ENCODE measurements at places on chromosomes 6 and 20.

GRCh38 chr6:20696676-20697075 lies 162.4 kb downstream of the CDKAL1 start:
- no peak for DNase-seq

DNA sequence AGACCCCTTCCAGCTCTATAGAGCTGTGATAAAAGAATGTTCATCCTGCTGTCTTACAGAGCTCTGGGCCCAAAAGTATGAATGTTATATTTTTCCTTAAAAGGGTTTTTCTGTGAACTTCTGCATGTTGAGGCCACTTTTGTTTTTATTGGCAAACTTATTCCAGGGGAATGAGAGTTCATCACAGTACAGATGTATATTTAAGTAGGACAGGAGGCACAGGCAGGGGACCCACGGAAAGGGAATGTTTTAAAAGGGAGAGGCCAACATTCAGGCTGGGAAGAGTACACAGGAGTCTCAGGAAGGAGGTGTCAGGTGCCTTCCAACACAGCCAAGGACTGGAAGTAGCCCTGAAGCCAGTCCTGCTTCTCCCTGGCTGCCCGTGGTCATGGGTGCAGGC lies 148.4 kb downstream of the EYA2 start:
- no peak for DNase-seq

DNA sequence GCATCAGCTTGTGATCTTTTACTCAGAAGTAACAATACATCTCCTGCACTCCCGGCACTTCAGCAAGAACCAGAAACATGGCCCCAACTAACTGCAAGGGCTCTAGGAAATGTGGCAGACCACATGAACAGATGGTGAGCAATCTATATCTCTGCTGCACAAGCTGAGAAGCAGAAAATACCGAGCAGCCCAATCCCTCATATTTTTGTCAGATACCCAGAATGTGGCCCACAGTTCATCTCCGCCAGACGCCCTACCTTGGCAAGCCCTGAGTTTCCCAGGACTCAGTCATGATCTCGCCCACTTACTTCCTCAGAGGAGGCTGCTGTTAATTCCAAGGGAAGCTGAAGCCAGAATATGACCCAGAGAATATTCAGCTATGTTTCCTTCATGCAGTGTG lies 63.1 kb upstream of the PHACTR1 start:
- no peak for DNase-seq

- no peak for DNase-seq
These were observed 60.9 kb downstream of the SAMD3 start for GRCh38 chr6:130161683-130162404.

DNA sequence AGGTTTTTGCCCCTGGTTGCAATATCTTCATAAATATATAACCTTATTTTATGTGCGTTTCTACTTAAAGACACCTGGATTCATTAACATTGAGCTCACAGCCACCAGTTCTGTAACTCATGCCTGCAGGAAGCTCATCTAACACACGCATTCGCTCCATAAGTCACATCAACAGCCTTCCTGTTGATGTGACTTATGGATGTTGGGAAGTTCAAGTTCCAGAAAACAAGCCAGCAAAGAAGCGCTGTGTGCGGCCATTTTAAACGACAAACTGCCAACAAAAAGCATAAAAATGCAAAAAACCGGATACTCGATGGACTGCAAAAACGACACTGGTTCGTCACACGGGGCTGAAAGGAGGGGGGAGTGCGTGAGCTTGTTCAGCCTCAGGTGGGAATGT lies 77.9 kb upstream of the NFATC2 start:
- no peak for DNase-seq

- DNase-seq, result peak; percentile 35
These were observed 130.2 kb upstream of the AKIRIN2 start for GRCh38 chr6:87832025-87832825.

DNA sequence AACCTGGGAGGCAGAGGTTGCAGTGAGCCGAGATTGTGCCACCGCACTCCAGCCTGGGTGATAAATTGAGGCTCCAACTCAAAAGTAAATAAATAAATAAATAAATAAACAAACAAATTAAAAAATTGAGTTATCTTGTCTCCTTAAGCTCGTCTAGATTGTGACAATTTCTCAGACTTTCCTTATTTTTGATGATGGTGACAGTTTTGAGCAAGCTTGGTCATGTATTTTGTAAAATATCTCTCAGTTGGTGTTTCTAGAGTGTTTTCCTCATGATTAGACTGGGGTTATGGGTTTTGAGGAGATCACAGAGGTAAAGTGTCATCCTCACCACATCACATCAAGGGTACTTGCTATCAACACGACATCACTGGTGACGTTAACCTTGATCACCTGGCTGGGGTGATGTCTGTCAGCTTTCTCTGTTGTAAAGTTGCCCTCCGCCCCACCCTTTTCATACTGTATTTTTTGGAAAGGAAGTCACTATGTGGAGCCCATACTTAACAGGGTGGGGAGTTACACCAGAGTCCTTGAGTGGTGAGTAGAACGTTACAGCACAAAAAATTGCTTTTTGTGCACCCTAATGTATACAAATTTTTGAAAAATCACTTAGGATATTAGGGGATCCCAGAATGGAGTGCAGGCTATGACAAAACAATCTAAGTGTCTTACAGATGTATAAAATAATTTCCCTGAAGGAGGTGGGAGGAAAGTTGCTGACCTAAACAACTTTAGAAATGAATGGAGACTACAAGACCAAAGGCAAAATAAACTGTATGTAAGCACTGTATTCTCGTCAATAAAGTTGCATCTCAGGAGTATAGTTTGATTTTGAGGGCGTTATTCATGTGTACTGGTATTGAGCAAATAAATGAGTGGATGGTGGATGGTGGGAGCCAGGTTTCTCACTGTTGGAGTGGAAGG lies 116.4 kb upstream of the SGK1 start:
- DNase-seq, result no peak

DNA sequence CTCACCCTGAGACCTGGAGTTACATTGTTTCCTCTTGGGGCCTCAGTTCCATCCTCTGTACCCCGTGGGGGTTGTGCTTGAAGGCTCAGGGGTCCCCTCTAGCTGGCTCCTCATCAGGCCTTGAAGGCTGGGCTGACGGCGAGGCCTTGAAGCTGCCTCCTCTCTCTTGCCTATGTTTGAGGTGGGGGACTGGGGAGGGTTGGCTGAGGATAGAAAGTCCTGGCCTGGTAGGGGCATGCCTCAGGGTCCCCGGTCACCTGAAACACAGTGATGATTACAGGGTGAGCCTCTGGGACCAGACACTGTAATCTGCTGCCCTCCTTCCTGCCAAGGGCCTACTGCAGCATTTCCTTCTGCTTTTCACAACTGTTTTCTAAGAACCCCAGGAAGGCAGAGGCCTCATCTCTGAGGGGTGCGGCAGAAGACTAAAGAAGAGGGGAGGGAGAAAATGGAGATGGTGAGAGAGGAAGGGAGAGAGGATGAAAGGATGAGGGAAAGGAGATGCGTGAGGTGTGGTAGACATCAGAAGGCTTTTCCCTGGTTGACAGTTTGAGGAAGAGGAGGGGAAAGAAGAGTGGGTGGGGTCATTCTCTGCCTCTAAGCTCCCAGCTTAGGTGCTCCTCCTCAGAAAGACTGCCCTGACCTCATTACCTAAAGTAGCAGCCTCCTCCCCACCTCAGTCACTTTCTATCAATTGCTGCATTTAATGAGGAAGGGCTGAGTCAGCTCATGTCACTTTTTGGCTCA lies 29.7 kb downstream of the VEGFA start:
- DNase-seq, result no peak

- peak; percentile 96 for DNase-seq
These were observed 23.6 kb downstream of the FOXQ1 start for GRCh38 chr6:1335367-1336037.

- DNase-seq, result no peak
These were observed 754.5 kb downstream of the PTPRT start for GRCh38 chr20:42435230-42435629.

GRCh38 chr20:21396599-21397340 lies 556 bp downstream of the NKX2-4 start:
- no peak for DNase-seq

- DNase-seq, result no peak
These were observed 48.6 kb downstream of the DTNBP1 start for GRCh38 chr6:15614277-15614676.

- DNase-seq, result no peak
These were observed 192.8 kb downstream of the CLIC5 start for GRCh38 chr6:45822873-45823272.

All from RCC 7860 (cell line).